ENCODE measurements at places on chromosomes 2 and 18.

GRCh38 chr2:48695991-48696390 lies 59.5 kb downstream of the LHCGR start:
- DNase-seq = no peak

GRCh38 chr2:71784734-71785511 lies 331.6 kb downstream of the DYSF start:
- DNase-seq = no peak

- no peak for DNase-seq
Measured at GRCh38 chr18:26003356-26003755, 87.1 kb downstream of the SS18 start.

GRCh38 chr2:100741880-100742276 lies 78.1 kb upstream of the NPAS2 start:
- DNase-seq = no peak

- no peak for DNase-seq
Measured at GRCh38 chr18:51236225-51236624, 38.7 kb upstream of the MEX3C start.

DNA sequence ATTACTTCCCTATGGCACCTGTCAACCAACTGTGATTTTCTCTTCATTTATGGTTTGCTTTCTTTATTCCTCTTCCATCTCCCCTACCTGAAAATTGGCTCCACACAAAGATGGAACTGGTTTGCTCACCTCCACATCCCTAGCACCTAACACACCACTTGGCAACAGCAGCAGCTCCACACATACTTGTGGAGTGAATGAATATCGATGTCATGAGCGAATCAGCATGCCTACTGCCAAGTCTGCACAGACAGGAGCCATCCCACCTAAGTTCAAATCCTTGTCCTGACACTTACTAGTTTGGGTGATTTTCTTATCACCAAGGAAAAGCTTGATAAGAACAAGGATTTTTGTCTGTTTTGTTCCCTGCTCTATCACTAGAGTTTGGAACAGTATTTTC lies 191.4 kb upstream of the TMEM200C start:
- no peak for DNase-seq

GRCh38 chr18:22844628-22845027 lies 88.5 kb upstream of the RBBP8 start:
- DNase-seq = no peak

GRCh38 chr2:19754907-19755306 lies 146.9 kb downstream of the TTC32 start:
- no peak for DNase-seq

GRCh38 chr2:10030311-10030736 lies 13.0 kb upstream of the KLF11 start:
- no peak for DNase-seq

- DNase-seq = no peak
Measured at GRCh38 chr2:98805412-98806171, 74.7 kb upstream of the MGAT4A start.

DNA sequence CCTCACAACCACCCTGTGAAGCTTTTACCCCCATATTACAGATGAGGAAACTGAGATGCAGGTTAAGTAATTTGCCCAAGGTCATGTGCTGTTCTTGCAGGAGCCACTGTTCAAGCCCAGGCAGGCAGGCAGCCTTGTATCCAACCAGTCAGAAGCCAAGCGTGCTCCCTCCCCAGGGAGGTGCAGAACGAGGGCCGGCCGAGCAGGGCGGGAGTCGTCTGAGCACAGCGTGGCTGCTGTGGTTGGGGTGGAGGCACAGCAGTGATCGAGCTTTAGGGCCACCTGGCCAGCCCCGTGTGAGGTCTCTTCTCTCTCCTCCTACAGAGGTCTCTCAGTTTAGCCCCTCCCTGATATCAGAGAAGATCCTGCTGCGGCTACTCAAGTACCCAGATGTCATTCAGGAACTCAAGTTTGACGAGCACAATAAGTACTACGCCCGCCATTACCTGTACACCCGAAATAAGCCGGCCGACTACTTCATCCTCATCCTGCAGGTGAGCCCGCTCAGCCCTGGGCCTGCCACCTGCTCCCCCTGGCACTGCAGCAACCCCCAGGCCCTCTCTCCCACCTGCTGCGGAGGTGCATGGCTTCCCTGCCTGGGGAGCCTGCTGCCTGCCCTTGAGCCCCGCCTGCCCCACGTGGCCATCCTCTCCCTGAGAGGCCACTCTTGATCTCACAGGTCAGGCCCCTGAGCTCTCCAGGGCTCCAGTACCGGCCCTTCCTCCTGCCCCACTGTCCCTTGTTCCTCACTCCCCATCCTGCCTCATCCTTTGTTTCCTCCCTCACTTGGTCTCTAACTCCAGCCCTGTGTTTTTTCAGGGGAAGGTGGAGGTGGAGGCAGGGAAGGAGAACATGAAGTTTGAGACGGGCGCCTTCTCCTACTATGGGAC lies 17.1 kb upstream of the CNNM3 start:
- DNase-seq = no peak

GRCh38 chr2:176424746-176425145 lies 155.5 kb downstream of the MTX2 start:
- DNase-seq = no peak

- no peak for DNase-seq
Measured at GRCh38 chr2:121888189-121888557, 132.7 kb downstream of the TSN start.

GRCh38 chr2:100527440-100528015 lies 35.3 kb upstream of the PDCL3 start:
- DNase-seq = no peak

GRCh38 chr2:171814174-171814573 lies 79.9 kb downstream of the SLC25A12 start:
- no peak for DNase-seq

- DNase-seq = no peak
Measured at GRCh38 chr2:179137200-179137759, 87.3 kb upstream of the CCDC141 start.

GRCh38 chr2:177355874-177356273 lies 36.7 kb upstream of the AGPS start:
- DNase-seq = no peak

DNA sequence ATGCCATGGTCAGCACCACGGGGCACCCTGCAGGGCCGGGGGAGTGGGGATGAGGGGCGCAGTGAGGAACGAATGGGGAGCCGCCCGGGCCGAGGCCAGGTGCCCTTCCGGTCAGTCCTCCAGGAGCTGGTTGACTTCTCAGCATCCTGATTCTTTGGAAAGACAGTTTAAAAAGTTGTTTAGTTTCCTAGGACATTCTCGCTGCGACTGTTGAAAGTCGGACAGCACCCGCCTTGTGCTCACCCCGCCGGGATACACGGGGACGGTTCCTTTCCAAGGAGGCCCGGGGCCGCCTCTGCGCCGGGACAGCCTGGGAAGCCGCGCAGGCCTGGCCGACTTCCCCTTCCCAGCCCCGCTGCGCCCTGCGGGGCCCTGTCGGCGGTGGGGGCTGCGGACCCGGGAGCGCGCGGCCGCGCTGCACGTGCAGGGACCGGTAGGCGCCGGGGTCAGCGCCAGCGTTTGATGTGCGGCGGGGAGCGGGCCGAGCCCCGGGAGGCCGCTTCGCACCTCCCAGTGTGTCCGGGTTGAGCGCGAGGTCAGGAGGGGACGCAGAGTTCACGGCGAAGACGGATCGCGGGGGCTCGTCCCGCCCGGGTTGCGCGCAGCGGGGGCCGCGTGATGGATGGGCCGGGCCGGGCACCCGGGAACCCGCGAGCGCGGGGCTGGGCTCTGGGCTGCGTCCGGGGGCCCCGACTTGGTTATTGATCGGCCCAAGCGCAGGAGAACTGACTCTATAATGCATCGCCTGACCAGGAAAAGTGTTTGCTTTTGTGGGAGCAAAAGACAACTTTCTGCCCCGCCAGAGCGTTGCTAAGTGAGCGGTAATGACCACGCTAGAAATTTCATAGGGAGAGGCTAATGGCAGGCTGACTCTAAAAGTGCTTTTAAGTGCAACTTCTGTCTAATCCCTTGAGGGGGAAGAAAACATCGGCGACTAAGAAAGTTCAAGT lies 28.0 kb upstream of the SMIM21 start:
- DNase-seq = peak; percentile 67

DNA sequence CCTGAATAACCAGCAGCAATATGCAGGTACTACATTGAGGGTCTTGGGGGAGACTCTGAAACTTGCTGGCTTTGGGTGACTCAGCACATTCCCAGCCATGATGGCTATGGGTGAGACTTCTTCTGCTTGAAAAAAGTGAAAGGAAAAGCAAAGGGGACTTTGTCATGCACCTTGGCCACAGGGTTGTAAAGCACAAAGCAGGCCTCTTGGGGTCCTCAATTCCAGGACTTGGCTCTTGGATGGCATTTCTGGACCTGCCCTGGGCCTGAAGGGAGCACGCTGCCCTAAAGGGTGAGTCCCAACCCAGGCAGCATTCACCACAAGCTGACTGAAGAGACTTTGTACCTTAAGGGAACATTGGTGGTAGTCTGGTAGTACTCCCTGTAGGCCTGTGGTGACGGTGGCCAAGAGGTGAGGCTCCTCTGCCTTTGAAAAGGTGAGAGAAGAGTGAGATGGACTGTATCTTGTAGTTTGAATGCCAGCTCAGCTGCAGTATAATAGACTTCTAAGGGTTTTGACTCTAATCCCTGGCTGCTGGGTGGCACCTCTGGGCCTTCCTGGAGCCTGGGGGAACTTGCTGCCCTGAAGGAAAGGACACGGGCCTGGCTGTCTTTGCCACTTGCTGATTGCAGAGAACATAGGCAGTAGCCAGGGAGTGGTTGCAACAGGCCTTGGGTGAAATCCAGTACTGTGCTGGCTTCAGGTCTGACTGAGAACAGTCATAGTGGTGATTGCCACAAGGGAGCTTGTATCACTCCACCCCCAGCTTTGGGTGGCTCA lies 36.5 kb upstream of the CYTIP start:
- no peak for DNase-seq

DNA sequence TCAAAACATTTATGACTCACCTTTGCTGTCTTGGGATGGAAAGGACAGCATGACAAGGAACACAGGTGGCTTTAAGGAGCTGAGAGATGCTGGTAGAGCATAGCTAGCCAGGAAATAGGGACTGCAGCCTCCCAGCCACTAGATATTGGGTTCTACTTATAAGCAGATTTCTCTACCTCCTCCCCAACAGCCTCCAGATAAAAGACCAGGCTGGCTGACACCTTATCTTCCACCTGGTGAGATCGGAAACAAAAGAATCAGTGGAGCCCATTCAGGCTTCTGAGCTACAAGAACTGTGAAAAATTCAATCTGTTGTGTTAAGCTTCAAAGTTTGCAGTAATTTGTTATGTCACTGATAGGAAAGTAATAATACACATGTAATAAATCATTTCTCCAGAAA lies 1278.5 kb upstream of the ZEB2 start:
- DNase-seq = no peak

DNA sequence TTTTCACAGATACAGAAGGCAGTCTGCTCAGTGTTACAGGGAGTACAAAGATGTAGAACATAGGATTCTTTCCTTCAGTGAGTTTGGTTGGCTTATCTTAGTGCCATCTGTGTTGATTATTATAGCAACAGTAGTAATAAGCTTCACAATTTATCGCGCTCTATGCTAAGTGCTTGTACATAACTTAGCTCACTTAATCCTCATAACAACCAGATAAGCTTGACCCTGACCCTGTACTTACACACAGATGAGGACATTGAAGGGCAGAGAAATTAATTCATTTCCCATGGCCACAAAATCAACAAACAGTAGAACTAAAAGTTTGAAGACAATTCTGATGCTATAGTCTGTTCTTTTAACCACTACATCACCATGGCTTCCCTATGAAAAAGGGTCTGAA lies 121.8 kb downstream of the SPHKAP start:
- DNase-seq = no peak

DNA sequence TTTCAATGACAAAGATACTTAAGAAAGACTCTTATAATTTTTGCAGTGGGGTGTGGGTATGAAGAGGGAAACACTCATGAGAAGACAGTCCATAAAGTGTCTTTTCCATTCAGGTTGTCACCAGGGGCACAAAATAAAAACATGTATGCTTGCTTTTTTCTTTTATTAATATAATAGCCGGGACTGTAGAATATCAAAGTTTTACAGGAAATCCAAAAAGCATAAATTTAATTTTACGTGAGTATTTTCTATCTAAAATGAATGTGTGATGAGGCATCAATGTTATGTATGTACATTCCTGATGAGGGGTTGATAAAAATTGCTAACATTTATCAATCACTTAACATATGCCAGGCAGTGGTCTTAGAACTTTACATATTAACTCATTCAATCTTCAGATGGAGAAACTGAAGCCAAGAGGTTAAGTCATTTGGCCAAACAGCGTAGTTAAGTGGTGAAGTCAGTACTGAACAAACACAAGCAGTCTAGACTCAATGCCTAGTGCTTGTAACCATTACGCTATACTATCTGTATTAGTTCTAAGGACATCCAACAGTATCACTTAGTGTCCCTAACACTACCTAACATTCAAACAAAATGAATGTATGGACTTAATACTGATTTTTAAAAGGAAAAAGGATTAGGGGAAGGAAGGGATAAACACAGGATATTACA lies 10.7 kb downstream of the CCT4 start:
- DNase-seq = no peak

DNA sequence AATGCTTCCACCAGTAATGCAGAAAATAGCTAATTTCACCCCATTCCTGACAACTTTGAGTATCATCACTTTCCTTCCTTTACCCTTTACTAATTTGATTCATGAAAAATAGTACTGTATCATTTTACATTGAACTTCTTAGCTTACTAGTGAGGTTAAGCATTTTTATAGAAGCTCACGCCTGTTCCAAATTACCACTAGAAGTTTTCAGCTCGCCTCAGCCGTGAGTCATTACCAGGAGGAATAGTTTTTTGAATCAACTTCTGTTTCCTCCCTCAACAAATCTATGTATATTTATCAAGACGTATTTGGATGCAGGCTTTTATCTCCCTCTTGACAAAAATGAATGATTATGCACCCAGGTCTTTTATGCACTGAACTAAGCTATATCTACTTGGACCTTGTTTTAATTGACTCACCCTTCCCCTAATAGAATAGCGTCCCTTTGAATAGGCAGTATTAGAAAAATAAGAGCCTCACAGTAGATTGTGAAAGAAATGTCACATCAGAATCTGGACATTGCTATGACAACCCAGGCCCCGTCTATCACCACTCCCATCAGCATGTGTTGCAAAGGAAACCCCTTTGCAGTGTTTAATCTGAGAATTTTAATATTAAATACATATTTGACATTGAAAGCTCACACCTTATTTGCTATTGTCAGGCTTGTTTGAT lies 207.4 kb upstream of the NRP2 start:
- DNase-seq = no peak

- no peak for DNase-seq
Measured at GRCh38 chr2:171819453-171819852, 74.6 kb downstream of the SLC25A12 start.

GRCh38 chr2:22281033-22281432 lies 1103.9 kb upstream of the KLHL29 start:
- DNase-seq = peak; percentile 36

Measured in left hindlimb (tissue), 1 donor.